Adipocyte (in vitro differentiated cells): ENCODE measurements at places on chromosomes 16 and 17.
A peak's percentile ranks its signal among the peaks of the same experiment; 100 is the strongest.

- no peak for DNase-seq
These were observed 4.4 kb upstream of the OR1F1 start for GRCh38 chr16:3183445-3184139.

DNA sequence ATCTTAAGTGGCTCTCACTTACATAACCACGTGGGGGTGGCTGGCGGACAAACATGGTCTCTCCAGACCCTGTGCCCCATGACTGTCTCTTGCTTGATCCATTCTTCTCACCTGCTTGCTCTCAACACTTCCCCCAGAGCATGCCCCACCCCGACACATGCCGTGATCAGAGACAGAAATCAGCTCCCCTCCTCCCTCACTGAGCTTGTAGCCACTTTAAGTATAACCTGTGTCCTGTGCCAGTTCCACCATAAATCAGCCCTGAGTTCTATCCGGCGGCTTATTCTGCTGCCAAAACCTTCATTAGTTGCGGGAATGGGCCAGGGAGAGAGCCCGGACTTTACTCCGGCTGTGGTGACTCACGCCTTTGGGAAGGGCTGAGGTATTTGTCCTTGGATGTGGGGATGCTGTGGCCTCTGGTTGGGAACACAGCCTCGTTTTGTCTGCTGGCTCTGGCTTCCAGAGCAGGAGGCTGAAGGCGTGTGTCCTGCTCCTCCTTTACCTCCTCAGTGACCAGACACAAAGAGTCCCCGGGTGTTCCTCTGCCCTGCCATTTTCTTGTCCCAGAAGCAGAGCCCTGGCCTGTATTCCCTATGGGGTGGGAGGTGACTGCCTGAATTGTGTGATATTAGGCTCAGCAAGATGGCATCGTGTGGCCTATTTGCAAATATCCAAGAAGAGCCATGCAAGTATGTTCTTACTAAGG, 21.1 kb downstream of the ANKRD40 start:
- peak; percentile 83 for DNase-seq

GRCh38 chr17:77235370-77235941, 94.7 kb downstream of the SEC14L1 start:
- DNase-seq = peak; percentile 52

GRCh38 chr16:2763173-2763572, 10.7 kb downstream of the SRRM2 start:
- no peak for DNase-seq

GRCh38 chr16:72764015-72764654, 283.8 kb downstream of the ZFHX3 start:
- DNase-seq = no peak

- no peak for DNase-seq
These were observed 4.1 kb upstream of the PHF12 start for GRCh38 chr17:28955408-28955807.
